ENCODE measurements at places on chromosomes 3 and 15. TPM values are rescaled to one million over a fixed set of nuclear protein-coding genes. Genes with fewer than 3 reads are reported as not detected.

DNA sequence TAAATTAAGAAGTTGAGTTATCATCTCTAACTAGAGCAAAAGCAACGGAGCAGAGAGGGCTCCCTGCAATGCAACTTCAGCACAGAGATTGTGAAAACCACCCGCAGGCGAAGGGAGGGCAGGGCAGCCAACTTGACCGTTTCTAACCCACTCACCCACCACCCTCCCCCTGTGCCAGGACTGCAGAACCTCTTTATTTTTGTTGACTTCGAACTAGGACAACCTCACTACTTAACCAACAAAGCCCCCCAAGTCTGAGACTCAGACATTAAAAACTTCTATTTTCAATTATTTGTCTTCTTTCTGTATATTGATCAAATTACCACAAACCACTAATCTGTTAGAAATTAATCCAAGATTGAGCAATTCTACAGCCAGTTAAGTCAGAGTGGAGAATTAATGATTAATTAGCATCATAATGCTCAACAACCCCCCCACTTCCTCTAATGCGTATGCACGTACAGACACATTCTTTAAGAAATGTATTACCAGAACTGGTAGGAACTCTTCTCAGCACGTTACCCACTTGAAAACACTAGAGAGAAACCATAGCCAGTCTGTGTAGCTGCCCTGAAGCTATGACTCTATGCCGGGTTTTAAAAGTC lies 2.0 kb downstream of the MGLL start:
- peak; percentile 57 for DNase-seq

DNA sequence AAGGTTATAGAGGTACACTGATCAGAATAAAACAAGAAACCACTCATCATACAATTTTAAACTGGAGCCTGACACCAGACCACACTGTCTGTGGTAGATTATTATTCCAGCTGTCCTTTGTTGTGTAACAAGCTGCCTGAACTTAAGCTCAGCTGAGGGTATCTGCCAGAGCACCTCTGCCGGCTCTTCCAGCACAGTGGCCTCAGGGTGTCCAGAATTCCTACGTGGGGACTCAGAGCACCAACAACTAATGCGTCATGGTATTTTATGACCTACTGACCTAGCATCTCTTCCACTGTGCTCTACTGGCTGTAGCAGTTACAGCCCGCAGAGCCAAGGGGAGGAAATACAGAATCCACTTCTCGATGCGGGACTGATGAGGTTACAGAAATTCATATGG lies 15.6 kb upstream of the RAF1 start:
- peak; percentile 90 for DNase-seq

Gene WDR93
- total RNA-seq = 0.47 TPM

Gene FMN1
- 1.2 TPM for total RNA-seq

Data from MCF 10A (cell line).